Upper lobe of left lung (tissue), 6 donors: ENCODE measurements at places on chromosomes 6 and 20.
A peak's percentile ranks its signal among the peaks of the same experiment; 100 is the strongest.

- H3K36me3 ChIP-seq = no peaks in the 10 kb centered on the region
- H3K27ac ChIP-seq = no peak overlapping the region
- no peak overlapping the region for H3K4me3 ChIP-seq
- H3K4me1 ChIP-seq = peaks cover 9% of the 10 kb centered on the region
These were observed 60.8 kb upstream of the RPS6KA2 start for GRCh38 chr6:166687879-166688205.

DNA sequence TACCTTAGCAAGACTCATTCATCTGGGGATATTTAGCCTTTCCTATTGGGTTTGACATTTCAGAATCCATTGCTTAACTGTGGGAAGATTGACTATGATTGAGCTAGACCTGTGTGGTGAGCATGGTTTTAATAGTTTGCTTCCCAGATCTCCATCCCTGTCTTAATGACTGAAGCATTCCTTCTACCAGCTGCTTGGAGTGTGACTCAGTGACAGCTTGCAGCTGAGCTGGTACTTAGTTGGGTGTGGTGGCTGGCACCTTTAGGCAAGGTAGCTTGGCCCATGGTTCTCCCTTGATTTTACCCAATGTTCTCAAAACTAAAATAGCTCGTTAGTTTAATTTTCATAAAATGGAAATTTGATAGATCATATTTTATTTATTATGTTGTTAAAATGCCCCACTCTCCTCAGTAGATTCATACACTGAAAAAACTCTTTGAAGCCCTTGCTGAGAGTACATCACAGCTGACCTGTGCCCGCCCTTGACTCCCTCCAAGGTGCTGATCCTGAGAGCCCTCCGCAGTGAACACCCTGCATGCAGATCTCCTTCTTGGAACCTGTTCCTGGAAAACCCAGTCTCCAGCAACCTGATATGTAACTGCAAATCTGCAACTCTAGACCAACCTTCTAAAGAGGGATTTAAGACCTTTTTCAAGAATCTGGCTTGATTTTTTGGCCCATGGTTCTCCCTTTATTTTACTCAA is 19.1 kb downstream of the DOK5 start:
- H3K4me1 ChIP-seq = no peaks in the 10 kb centered on the region
- H3K27me3 ChIP-seq = no peaks in the 10 kb centered on the region
- H3K27ac ChIP-seq = no peak overlapping the region
- no peaks in the 10 kb centered on the region for H3K36me3 ChIP-seq
- no peak for DNase-seq

DNA sequence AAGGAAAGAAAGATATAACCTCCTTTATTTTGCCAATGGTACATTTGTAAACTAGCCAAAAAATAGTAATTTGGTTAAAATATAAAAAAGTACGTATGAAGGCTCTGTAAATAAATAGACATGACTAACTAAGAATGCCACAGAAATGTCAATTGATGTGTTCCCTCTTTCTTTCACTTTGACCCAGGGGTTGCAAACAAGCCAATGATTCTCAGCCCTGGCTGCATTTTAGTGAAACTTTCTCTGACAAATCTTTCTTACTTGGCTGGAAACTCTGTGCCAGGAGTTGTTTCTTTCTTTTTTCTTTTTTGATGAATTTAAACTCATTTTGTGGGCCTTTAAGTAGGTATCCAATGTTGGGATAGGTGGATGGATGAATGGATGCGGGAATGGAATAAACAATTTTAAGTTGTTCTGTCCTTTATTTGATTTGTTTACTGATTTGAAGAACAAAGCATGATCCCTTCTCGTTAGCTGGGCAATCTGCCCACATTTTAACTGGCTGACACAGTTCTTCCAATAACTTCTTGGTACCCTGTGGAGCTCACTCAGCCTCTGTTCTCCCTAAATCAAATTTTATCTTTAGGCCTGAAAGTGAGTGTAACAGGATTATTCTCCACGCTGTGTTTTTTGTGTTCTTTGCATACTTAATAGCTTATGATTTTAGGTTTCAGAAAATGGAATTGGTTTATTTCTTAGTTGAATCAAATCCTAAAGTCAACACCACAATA is 58.6 kb upstream of the GCLC start:
- no peak overlapping the region for H3K4me3 ChIP-seq
- no peak overlapping the region for H3K27ac ChIP-seq
- no peak for DNase-seq
- no peaks in the 10 kb centered on the region for H3K27me3 ChIP-seq

DNA sequence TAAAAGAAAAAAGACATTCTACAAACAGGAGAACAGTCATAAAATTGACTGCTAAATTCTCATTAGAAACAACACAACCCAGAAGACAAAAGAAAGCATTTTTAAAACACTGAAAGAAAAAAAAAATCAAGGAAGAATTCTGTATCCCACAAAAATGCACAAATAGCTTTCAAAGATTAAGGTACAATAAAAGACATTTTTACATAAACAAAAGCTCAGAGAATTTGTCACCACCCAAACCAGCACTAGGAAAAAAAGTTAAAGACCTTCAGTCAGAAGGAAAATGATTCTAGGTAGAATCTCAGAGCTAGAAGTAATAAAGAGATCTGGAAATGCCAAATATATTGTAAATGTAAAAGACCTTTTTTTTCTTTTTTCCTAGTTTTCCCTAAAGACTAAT is 252.4 kb downstream of the CLIC5 start:
- H3K27ac ChIP-seq = no peak overlapping the region
- no peaks in the 10 kb centered on the region for H3K36me3 ChIP-seq
- H3K27me3 ChIP-seq = no peaks in the 10 kb centered on the region
- H3K4me3 ChIP-seq = no peak overlapping the region
- H3K4me1 ChIP-seq = no peaks in the 10 kb centered on the region

DNA sequence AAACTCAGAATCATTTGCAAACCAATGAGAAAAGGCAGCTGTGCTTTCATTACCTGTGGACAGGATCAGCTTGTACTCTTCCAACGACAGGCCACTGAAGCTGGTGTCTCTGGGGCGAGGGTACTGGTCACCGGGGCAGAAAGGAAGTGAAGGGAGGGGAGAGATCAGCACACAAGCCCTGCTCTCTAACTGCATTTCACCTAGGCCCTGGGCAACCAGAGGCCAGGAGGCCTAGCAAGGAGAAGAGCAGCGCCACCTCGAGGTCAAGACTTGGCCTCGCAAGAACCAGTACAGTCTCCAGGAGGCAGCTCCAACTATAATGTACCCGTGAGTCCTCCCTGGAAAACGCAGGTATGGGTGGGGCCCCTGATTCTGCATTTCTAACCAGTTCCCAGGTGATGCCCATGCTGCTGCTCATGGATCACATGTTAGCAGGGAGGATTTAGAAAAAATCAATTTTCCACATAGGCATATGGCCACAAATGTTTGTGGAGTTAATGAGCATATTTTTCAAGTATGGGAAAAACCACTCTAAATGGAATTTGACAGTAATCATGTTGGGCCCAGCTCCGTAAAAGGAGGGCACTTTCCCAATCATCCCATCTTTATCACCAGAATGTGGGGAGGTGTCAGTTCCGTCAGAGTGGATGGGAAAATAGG is 11.0 kb downstream of the UQCC2 start:
- H3K4me1 ChIP-seq = peaks cover 20% of the 10 kb centered on the region
- DNase-seq = peak; percentile 80
- no peaks in the 10 kb centered on the region for H3K27me3 ChIP-seq
- H3K4me3 ChIP-seq = no peak overlapping the region
- H3K36me3 ChIP-seq = peaks cover 21% of the 10 kb centered on the region
- no peak overlapping the region for H3K27ac ChIP-seq

GRCh38 chr20:44066645-44067606 is 120.1 kb downstream of the JPH2 start:
- no peaks in the 10 kb centered on the region for H3K27me3 ChIP-seq
- peaks cover 9% of the 10 kb centered on the region for H3K36me3 ChIP-seq
- H3K27ac ChIP-seq = no peak overlapping the region
- peaks cover 5% of the 10 kb centered on the region for H3K4me1 ChIP-seq
- H3K4me3 ChIP-seq = no peak overlapping the region
